ENCODE measurements at places on chromosomes 3 and 15.

GRCh38 chr3:53589201-53589600, 94.8 kb downstream of the CACNA1D start:
- DNase-seq, result no peak

GRCh38 chr3:169227911-169228310, 435.6 kb downstream of the MECOM start:
- DNase-seq, result no peak

GRCh38 chr3:107690522-107691138, 167.9 kb downstream of the BBX start:
- DNase-seq, result no peak

DNA sequence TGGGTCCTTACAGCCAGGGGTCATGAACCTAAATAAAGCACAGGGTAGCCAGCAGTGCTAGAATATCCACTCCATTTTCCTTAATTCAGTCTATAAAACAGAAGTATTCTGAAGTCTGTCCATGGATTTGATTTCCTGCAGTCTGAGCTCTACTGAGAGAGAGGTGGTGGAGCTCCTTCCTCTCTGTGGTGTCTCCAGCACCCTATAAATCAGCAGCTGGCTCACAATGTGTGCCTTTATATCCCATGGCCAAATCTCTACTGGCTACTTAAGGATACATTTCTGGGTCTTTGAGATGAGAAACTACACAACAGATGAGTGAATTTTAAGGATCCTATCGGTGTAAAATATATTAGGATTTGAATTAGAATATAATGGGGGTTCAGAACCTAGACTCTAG, 339.9 kb upstream of the RBMS3 start:
- no peak for DNase-seq

DNA sequence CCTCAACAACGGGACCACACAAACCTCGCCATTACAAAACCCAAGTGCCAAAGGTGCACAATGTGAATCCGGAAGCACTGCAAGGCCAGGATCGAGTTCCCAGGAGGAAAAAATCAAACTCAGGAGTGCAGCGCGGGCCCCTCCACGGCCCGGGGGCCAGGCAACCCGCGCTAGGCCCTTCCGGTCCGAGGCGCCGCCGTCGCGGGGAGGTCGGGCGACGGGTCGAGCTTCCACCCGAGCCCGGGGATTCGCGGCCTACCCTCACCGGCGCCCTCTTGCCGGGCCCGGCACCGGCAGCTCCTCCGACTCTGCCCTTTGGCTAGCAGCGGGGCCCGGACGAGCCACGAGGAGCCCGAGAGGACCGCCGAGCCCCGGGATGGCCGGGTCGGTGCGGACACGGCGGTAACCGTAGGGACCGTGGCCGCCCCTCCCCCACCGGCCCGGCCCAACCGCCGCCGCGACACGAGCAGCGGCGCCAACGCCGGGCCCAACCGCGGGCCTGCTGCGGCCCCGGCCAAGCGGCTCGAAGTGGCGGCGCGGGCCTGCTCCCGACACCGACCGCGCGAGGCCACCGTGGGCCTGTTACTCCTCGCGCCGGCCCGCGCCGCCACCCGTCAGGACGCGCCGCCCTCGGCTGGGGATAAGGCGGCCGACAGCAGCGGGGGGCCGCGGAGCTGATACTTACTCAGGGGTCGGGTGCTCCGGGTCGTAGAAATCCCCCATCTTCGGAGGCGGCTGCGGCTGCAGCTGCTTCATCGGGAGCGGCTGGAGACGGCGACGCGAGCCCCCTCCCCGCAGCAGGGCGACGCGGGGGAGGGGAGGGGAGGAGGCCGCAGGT, 525 bp downstream of the SETD2 start:
- DNase-seq, result peak; percentile 9

- DNase-seq, result no peak
Observed at GRCh38 chr3:193831495-193832455, 238.8 kb downstream of the OPA1 start.

DNA sequence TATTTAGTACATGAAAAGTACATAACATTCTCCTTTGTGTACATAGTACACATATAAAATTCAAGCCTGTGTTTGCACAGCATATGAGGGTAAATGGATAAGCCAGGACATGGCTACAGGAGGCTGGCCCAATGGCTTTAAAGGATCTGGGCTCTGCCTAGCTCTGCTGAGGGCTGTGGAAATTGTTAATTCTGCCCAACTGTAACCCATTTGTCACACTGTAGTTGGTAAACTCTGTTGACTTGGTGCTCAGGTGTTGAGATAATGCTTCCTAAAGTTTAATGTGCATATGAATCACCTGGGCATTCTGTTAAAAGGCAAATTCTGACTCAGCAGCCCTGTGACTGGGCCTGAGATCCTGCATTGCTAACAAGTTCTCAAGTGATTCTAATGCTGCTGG, 196.5 kb upstream of the ZPLD1 start:
- no peak for DNase-seq

DNA sequence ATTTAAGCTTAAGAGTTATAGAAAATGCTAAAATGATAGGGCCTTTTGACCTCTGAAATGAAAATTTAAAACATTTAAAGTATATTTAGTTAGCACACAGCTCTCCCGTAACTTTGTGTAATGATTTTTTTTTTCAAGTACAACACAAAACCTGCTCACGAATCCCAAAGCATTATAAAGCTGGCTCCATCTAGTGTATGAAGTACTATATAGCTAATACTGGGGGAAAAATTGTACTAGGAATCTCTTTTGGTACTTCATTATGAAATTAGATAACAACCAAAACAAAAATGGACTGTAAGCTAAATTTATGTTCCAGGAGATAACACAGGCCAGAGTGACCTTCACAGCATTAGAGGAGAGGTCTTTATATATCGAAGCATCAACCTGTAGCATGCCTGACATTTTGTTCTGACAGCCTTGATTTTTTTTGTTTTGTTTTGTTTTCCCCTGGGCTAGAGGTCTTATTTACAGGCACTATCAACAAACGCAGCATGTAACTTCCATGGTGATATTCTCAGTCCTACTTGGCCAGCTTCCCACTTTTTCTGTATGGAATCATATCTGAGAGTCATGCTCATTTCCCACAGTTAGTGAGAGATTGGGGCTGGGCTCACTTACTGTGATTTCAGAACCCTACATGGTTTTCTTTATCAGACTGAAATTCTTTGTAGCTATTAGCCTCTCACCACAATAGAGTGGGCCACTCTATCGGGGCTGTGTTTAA, 116.3 kb downstream of the MITF start:
- no peak for DNase-seq

DNA sequence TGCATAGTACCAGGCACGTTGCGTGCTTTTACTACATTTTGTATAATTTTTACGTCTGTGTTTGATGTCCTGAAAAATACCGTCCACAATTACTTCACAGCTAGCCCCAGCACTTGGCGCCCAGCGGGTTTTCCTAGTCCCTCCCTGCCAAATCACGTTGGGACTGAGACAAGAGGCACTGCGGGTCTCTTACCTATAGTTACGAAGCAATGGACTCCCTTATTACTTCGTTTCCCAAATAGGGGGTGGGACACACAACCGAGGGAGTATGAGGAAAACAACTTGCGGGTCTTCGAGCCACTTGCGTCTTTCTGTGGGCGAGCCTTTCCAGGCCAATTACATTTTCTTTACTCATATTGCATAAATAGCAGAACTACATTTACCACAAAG, 620 bp upstream of the CMSS1 start:
- DNase-seq, result no peak

DNA sequence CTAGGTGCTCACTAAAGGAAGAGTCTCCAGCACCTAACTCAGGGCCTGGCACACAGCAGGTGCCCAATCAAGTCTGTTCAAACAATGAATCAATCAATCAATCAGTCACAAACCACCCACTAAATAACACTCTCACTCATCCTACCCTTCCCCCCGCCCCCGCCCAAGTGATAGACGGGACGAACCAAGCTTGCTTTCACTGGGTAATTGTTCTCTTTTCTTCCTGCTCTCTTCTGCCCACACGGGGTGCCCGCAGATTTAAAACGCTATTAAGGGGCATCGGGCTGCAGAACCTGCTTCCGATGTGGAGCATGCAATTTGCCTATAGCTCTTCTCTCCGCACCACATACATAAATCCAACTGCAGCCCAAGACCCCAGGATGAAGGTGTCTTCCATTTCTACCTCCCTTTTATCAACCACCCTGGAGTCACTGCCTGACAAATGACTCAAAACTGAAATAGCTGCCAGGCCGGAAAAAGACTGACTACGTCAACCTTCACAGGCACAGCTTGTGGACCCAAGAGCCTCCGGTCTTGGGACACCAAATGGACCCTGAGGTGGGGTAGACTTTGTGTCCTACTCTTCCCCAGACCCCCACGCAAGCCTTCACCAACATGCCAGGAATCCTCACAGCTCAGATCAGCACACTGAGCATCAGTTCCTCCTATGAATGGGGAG, 1.7 kb downstream of the KLHL25 start:
- no peak for DNase-seq

DNA sequence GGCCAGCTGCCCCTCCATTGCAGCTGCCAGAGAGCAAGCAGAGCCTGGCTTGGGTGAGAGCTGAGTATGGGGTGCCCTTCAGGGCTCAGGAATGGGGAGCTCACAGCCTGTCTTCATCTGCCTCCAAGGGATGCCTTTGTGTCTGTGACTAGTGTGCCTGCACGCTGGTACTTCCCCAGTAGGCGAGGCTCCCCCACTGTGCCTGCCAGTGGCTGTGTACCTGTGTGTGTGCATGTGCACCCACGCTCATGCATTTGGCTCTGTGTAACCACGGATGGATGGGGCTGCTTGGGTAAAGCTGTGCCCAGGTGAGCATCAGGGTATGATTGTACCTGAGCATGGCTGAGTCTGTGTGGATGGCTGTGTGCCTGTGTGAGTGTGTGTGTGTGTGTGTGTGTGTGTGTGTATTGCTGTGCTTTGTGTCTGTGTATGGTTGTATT, 2.3 kb upstream of the GRM2 start:
- DNase-seq, result no peak

GRCh38 chr15:66740802-66741201, 38.8 kb downstream of the SMAD6 start:
- DNase-seq, result no peak

DNA sequence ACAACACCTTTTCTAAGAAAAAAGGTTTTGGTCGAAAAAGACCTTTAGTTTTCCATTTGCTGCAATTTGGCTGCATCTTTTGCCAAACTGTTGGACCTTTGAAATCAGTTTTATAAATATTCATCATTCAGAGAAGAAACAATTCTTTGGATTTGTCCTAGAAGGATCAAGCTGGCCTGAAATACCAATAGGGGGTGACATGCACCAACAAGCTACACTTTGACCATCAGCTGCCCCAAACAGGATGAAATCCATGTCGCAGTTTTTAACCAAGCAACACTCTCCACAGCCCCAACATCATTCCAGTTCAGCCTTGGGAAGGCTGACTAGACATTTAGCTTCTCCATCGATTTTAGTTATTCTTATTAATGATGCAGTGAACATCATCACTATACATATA, 9.8 kb downstream of the RPL15 start:
- no peak for DNase-seq

DNA sequence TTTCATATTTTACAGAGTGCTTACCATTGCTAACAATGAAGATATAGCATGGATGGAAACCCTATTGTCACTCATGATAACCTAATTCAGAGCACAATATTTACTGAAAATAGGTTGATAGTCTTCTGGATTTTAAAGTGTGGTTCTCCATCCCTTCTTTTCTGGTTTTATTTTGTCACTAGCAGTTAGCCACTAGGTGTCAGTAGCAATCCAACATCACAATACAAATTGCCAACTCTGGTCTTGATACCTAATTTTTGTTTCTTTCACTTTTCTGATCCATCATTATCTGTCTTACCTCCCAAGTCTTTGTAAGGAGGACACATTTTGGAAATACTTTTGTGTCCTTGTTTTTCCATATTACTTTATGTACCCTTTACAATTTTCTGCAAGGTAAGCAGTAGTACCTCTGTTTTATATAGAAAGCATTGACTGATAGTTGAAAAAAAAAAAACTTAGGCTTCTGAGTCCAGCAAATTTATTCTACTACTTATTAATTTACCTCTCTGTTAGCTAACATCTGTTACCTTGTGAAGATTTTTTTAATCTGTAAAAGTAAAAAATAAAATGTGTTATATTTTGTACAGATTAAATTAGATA, 28.3 kb upstream of the CRYBG3 start:
- DNase-seq, result no peak

- no peak for DNase-seq
Observed at GRCh38 chr15:51642696-51643095, 20.1 kb upstream of the DMXL2 start.

DNA sequence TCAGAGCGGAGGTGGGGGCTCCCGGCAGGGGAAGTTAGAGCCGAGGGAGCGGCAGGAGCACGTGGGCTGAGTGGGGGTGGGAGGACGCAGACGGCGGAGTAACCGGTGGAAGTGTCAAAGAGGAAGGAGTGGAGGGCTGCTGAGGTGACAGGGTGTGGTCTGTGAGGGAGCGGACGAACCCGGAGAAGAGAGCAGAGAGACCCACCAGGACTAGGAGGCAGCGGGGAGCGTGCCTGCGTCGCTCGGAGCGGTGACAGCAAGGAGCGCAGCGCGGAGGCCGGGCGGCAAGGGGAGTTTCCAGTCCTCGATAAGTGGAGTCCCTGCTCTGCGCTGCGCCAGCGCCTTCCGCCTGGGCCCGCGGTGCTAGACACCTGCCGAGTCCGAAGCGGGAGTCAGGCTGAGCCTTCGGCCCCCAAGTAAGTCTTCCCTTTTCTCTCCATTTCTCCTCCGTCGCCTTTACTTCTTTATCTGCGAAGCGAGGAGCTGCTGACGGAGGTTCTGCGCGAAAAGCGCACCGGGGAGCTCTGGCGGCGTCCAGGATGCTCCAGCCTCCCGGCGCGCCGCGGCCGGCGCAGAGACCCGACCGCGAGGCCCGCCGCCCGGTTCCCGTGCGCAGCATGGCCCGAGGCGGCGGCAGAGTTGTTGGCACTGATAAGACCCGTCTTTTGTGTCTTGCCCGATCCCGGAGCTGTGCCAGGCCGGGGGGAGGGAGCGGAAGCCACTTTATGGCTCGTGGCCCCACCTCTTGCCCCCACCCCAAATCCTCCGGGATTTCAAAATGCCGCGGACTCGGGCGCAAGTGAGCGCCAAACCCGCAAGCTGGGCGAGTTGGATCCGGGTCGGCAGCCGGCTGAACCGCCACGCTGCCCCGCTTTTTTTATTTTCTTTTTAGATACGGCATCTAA, 533.0 kb upstream of the SEMA6D start:
- no peak for DNase-seq

GRCh38 chr3:146326875-146327543, 76.1 kb upstream of the PLSCR4 start:
- DNase-seq, result no peak

DNA sequence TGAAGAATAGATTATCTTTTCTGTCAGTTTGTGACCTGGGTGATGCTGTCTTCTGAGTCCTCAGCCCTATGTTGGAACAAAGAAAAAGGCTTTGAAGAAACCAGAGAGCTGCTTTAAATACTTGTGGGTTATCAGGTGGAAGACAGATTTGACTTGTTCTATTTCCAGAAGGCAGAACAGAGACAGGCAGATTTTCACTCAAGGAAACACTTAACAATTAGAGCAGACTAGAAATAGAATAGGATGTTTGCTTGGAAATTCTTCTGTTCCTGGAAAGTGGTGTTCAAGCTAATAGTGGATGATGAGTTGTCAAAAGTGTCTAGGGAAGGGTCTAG, 219.4 kb downstream of the UBE2E2 start:
- no peak for DNase-seq

GRCh38 chr3:57917601-57918000, 90.6 kb upstream of the FLNB start:
- no peak for DNase-seq

All from stimulated activated CD4-positive, alpha-beta T cell treated with anti-CD3 and anti-CD28 coated beads, Interleukin-1b, Interleukin-23, amount 100 ng/mL, for 1 hour (primary cell).